ENCODE measurements at places on chromosomes 16 and 17.
A peak's percentile ranks its signal among the peaks of the same experiment; 100 is the strongest.

- no peak for DNase-seq
These were observed 28.2 kb downstream of the AXIN2 start for GRCh38 chr17:65533056-65533745.

DNA sequence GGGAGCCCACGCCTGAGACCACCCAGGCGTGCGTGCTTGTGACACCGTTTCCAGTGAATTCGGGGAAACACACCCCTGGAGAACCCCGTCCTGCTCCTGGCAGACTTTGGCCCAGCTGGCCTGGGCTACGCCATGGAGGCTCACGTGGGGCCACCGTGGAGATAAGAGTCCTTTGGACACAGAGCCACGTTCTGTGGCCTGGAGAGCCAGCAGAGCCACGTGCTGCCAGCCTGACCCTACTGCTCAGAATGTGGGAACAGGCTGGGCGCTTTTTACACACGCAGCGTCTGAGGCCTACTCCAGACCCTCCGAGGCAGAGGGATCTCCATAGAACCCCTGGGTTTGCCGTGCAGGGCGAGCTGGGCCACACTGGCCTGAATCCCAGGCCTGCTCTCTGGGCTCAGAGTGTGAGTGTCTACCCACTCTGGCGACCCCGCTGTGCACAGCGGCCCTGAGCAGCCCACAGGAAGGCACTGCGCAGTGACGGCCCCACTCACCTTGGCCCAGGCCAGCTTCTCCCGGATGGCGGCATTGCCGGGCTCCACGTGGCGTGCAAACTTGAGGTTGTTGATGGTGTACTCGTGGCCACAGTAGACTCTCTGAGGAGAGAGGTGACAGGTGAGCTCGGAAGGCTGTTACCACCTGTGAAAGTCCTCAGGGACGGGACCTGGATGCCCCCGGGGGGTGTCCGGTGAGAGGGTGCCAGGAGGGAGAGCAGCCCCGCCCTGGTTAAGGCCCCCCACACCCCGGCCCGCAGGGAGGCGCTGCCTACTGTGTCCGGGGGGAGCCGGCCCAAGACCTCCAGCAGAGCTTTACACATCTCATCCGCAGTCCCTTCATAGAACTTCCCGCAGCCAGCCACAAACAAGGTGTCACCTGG lies 10.0 kb downstream of the HAGH start:
- peak; percentile 58 for DNase-seq

DNA sequence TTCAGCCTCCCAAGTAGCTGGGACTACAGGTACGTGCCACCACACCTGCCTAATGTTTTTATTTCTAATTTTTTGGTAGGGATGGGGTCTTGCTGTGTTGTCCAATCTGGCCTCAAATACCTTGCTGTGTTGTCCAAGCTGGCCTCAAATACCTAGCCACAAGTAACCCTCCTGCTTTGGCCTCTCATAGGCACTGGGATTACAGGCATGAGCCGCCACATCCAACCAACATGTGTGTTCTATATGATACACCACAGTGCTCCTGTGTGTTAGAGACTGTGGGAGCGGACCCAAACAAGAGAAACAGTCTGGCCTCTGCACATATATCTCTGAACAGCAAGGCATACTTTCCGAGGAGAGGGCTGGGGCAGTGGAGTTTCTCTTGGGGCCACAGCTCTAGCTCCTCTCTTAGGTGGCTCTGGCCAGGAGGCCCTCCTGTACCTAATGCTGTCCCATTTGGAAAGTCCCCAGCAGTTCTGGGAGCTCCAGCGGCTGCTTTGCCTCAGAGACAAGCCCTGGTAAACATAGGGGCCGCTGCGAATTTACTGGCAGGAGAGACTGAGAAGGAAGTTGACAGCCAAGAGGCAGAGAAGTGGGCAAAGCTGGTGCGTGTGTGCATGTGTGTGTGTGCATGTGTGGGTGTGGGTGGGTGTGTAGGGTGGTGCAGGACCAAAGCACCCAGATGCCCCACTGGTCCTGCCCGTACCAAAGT lies 95.0 kb downstream of the RAB11FIP4 start:
- no peak for DNase-seq

- DNase-seq: no peak
These were observed 4.2 kb upstream of the SBK1 start for GRCh38 chr16:28288114-28288513.

DNA sequence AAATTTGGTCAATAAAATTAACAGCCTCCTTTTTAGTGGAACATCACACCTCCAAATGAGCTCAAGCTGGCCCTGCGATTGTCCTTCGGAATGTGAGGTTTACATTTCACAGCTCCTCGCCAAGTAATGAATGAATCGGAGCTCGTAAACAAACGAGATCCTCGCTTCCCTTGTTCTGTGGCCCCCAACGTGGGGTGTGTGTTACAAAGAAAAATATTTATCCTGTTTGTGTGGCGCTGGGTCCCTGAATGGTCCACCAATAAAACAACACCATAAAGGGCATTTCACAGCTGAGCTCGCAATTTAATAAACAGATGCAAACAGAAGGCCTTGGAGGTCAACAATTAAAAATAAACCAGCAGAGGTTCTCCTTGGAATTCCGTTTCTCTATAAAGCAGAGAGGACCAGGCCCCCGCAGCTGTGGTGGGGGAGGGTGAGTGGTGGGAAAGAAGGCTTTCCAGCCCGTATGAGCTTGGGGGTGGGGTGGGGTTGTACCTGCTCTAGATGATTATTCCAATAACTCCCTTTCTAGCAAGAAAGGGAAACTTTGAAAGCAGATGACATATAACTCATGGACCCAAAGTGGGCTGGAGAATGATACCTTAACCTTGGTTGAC lies 393.9 kb upstream of the SALL1 start:
- DNase-seq: no peak

GRCh38 chr16:84570739-84571403 lies 47.0 kb downstream of the COTL1 start:
- no peak for DNase-seq

DNA sequence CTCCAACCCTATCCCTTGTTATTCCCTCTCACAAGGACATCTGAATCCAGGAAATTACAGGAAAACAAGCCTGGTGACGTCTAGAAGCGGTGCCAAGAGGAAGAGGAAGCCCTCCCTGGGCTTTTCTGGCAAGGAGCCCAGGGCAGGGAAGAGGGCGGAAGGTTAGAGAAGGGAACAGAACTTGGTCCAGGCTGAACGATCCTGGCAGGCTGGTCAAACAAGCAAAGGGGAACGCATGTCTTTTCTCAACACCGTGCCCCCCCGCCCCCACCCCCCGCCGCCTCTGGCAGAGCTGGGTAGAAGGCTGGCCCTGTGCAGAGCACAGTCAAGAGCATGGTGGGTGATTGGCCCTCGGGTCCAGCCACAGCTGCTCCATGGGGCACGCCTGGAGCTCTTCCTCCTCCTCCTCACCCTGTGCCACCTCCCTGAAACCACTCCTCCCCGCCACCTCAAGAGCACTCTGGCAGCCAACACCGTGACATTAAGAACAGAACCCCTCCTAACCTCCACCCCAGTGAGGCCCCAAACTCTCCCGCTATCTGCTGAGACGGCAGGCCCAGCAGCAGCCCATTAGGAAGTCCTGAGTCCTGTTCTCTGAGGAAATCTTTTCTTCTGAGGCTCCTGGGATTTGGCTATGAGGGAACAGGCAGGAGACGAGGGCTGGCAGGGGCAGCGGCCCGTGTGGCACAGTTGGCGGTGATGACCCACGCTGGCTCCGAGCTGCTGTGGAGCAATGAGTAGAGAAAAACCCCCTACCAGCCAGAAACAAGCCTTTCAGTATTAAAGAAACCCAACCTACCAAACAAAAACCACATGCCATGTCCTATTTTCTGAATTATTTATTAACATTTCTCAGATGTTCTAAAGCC lies 7.3 kb downstream of the C16orf86 start:
- no peak for DNase-seq

DNA sequence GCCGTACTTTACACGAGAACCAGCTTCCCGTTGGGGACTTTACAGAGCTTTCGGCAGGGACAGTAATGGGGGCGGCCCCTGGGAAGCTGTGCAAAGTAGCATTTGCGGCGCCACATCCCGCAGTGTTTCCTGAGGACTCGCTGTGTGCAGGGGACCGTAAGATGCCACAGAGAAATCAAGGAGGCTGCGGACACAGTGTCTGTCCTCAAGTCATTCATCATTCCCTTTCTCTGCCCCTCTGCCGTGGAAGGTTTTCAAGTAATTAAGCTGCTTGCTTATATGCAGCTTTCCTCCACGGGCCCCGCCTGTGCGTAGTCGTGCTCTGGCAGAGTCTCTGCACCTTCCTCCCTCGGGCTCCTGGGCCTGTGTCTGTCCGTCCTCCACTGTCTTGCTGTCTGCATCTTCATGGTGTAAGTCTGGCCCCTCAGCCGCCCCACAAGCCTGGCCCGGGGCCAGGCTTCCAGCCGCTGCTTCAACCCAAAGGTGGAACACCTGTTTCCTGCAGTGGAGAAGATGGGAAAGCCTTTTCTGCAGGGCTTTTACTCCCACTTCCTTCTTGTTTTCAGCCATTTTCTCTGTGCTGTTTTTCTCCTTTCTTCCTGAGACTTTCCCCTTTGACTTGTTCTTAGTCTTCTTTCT lies 216.9 kb upstream of the CHMP6 start:
- peak; percentile 58 for DNase-seq

DNA sequence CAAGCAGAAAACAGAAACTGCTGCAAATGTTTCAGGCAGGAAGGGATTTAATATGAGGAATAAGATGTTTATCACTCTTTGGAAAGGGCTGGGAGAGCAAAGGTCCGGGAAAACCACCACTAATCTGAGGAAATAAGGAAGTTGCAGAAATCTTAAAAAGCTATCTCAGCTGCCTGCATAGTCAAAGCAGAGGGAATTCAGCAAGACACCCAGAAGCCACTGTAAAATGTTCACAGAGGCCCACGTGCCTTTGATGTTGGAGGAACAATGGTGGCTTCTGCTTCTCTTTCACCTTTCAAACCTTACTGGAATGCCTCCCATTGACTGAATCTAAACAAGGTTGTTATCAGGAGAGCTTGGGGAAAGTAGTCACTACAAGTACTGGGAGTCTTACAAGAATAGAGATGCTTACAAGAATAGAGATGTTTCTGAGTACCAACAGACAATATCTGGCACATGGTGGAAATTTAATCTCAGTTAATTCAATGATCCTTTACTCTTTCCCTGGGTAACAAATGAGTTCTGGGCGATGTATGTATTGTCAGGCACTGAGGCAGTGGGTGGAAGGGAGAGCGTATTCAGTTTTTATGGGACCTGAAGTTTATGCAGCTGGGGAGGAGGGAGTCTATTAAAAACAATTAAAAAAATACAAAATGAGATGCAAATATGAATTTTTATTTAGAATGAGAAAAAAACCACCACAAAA lies 56.1 kb upstream of the MED13 start:
- DNase-seq: no peak

- no peak for DNase-seq
These were observed 56.3 kb upstream of the CDH11 start for GRCh38 chr16:65178151-65178550.

DNA sequence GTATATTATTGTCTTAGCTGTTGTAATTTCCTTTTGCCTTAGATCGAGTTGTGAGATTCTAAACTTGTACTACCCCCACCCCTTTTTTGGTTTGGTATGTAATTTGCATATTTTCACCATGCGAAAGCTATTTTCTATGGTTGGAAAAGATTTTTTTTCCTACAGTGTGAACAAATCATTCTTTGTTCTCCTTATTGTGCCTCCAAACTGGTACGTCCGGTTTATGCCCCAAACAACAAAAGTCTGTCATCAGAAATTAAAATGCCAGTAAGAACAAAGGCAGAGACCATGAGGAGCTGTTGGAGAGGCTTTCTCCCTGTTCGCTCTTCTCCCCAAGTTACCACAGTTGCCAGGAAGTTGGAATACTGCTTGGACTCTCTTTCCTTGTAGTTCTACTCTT lies 66.1 kb downstream of the BCAS3 start:
- no peak for DNase-seq

DNA sequence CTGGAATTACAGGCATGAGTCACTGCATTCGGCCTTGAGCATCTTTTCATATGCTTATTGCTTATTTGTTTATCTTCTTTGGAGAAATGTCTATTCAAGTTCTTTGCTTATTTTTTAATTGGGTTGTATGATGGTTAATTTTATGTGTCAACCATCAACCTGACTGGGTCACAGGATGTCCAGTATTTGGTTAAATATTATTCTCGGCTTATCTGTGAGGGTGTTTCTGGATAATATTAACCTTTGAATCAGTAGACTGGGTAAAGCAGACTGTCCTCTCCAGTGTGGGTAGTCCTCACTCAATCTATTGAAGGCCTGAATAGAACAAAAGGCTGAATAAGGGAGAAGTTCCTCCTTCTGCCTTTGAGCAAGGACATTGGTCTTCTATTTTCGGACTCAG lies 142.0 kb downstream of the SSH2 start:
- no peak for DNase-seq

- no peak for DNase-seq
These were observed 1.8 kb downstream of the SALL1 start for GRCh38 chr16:51149251-51149661.

DNA sequence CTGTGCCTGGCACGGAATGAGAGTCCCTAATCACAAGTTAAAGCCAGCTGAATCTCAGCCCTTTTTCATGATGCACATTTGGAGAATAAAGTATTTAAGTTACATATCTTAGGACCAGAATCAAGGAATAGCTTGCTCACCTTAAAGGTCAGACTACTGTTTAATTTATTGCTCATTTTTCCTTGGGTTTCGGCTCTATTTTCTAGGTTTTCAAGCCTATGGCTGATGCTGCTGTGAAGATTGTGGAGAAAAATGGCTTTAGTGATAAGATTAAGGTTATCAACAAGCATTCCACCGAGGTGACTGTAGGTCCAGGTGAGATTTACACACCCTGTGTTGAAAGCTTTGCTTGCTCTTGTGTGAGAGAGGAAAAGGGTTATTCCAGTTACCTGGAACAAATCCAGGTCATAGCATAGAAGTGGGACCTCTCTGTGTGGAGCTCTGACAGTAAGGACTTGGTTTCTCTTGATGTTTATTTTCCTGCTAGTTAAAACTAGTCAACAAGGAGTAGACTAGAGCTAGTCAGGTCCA lies 18.1 kb downstream of the PRMT7 start:
- no peak for DNase-seq

- no peak for DNase-seq
These were observed 15.8 kb upstream of the CAVIN1 start for GRCh38 chr17:42438600-42439567.

DNA sequence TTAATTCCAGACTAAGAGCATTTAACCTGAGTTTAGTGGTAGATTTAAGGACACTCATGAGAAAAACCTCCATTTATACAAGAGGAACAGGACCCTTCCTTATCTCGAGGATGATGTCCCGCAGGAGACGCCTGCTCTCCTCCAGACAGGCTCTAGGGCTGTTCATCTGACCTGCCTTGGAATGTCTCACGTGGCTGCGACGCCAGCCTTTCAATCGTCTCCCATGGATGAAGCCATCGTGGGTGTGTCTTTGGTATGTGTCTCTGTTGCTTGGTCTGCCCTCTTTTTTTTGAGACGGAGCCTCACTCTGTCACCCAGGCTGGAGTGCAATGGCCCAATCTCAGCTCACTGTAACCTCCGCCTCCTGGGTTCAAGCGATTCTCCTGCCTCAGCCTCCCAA lies 16.5 kb downstream of the CHMP6 start:
- no peak for DNase-seq

- DNase-seq: no peak
These were observed 16.1 kb upstream of the SPATA32 start for GRCh38 chr17:45277992-45278391.

- no peak for DNase-seq
These were observed 43.0 kb upstream of the TANGO6 start for GRCh38 chr16:68800257-68800875.

Data from ascending aorta (tissue), 2 donors.